ENCODE measurements at places on chromosomes 6 and 20.

DNA sequence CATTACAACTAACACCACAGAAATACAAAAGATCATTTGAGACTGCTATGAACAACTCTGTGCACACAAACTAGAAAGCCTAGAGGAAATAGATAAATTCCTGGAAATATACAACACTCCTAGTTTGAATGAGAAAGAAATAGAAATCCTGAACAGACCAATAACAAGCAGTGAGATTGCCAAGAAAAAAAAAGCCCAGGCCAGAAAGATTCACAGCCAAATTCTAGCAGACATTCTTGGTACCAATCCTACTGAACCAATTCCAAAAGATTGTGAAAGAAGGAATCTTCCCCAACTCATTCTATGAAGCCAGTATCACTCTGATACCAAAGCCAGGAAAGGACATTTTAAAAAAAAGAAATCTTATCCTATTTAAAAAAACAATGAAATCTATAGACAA is 7.0 kb upstream of the CDK19 start:
- no peak for DNase-seq

- peak; percentile 56 for DNase-seq
Measured at GRCh38 chr6:100479179-100480035, 14.7 kb upstream of the SIM1 start.

GRCh38 chr6:167726043-167726621 is 100.6 kb upstream of the AFDN start:
- no peak for DNase-seq

- DNase-seq: no peak
Measured at GRCh38 chr6:10567256-10568026, 46.3 kb downstream of the GCNT2 start.

- peak; percentile 50 for DNase-seq
Measured at GRCh38 chr20:59087829-59088433, 45.3 kb upstream of the PRELID3B start.

- peak; percentile 81 for DNase-seq
Measured at GRCh38 chr20:18388860-18389259, 78.0 kb downstream of the DZANK1 start.

DNA sequence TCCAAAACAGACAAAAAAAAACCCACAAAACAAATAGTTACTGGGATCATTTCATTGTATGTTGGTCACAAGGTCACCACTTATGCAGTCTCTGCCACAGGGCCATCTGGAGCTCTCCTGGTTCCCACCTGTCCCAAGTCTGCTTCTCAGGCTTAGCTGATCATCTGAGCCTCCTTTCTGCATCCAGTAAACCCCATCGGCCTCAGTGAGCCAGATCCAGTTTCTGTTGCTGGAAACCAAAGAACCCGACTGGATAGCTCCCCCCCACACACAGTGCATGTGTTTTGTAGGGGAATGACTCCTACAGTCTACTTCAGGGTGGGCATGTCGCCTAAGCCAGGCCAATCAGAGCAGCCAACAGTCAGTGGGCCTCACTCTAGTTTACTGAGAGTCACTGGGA is 233.3 kb downstream of the PREX1 start:
- no peak for DNase-seq

- DNase-seq: no peak
Measured at GRCh38 chr6:161136655-161137054, 137.2 kb downstream of the AGPAT4 start.

GRCh38 chr6:5172041-5172653 is 87.0 kb downstream of the PPP1R3G start:
- no peak for DNase-seq

DNA sequence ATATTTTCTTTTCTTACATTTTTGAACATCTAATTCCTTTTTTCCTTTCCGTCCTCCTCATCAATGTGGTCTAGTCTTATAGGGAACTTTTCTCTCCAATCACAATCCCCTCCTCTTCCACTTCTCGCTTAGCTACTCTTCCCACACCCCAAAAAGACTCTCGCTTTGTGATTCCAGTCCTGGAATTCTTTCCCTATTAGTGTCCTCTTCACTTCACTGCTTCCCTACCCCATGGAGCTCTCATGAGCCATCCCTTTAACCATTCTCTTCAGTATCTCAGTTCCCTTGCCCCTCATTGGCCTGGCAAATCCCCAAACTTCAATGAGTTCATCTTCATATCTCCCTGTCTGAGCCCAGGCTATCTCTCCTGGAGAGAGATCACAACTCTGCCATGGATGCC is 55.3 kb upstream of the CEP85L start:
- no peak for DNase-seq

GRCh38 chr6:37155394-37156312 is 14.3 kb upstream of the PIM1 start:
- DNase-seq: no peak

DNA sequence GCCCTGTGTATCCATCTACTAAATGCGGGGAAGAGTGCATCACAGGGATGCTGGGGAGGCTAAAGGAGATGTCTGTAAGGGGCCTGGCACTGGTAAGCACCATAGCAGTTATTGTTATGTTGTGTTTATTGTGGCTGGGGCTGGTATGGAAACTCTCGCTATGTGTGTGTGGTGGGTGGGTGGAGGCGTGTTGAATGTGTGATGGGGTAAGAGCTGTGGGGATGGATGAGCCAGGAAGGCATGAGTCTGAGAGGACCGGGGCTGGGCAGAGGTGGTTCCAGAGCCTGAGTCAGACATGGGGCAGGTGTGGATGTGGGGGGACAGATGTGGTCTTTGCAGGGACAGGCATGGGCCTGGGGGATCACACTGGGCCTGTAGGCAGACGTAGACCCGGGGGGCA is 88.1 kb downstream of the GRM4 start:
- DNase-seq: no peak

DNA sequence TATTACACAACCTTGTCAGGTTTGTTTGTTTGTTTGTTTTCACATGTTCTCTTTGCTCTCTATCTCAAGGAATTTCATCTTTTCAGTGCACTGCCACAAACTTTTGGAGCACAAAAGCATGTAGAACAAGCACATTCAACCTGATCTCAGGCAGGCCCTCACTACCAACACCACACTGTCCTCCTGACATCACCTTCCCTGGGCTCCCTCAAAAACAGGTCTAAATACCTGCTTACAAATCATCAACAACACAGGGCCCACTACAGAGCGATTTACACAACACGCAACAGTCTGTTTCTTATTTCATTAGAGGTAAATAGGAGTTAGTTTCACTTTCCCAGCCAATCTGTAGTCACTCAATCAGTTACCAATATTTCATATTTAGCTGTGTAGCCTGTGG is 241.4 kb downstream of the EPHA7 start:
- DNase-seq: no peak

- peak; percentile 61 for DNase-seq
Measured at GRCh38 chr20:14055127-14055742, 59.9 kb downstream of the MACROD2 start.

DNA sequence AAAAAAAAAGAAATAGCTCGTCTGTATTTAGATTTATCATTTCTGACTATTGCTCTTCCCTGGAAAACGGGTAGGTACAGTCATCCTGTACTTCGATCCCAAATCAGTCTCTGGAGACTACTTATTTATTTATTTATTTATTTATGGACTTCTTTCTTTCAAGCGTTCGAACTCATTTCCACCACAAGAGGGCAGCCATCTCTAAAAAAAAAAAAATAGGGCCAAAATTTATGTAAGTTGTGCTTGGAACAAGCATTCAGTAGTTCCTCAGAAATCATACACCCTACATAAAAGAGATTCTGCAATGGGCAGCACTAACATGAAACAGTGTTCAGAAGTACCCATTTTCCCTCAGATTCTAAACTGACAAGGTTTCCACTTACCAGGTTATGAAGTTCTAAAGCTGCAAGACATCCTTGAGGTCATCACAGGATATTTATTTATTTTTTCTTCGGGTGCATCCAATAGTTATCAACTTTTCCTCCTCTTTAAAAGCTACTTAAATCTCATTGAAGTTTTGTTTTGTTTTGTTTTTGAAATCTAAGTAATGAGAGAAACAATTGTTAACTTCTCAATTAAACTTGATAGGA is 1.9 kb upstream of the BMP2 start:
- peak; percentile 60 for DNase-seq

DNA sequence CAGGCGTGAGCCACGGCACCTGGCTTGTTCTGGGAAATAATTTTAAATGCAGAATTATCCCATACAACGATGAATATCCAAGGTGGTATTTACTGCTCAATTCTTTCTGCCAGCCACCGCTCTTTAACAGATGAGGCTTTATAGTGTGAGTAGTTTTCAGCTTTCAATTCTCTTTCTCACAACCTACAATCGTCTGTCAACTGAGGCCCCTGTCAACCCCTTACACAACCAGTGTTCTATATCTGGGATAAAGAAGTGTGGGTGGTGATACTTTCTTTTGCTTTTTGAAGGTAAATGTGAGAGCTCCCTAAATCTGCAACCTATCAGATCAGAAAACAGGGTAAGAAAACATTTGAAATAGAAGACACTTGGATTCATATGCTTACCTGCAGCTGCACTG is 22.5 kb downstream of the STAU1 start:
- no peak for DNase-seq

DNA sequence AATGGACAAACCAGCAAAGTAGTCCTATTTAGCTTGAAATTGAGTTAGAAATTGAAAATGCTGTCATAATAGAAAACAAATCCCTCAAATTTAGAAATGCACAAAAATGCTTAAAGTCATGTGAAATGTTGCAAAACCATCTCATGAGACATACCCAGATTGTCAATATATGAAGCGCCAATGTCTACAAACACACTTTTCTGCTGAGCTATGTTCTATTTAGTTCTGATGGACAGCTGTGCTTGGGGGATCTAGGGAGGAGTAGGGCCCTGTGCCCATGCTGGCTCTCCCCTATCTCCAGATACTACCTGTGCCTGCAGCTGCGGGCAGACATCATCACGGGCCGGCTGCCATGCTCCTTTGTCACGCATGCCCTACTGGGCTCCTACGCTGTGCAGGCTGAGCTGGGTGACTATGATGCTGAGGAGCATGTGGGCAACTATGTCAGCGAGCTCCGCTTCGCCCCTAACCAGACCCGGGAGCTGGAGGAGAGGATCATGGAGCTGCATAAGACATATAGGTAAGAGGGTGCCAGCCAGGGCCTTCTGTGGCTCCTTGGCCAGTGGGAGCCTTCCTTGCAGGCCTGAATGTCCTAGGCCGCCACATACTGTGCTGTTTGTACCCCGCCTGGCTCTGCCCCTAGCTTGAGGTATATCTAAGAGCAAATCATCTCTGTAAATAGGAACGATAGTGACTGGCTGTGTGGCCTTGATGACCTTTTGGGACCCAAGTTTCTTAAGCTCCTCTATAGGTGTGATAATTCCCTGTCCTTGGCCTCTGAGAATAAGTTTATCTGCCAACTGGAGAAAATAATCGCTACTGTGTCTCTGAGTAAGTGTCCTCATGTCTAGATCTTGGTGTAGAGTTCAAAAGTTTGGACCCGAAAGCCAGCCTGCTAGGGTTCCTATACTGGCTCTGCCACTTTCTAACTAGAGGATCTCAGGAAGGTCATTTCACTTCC is 30.6 kb downstream of the EPB41L1 start:
- no peak for DNase-seq

- DNase-seq: no peak
Measured at GRCh38 chr6:135084001-135084915, 29.6 kb upstream of the HBS1L start.

DNA sequence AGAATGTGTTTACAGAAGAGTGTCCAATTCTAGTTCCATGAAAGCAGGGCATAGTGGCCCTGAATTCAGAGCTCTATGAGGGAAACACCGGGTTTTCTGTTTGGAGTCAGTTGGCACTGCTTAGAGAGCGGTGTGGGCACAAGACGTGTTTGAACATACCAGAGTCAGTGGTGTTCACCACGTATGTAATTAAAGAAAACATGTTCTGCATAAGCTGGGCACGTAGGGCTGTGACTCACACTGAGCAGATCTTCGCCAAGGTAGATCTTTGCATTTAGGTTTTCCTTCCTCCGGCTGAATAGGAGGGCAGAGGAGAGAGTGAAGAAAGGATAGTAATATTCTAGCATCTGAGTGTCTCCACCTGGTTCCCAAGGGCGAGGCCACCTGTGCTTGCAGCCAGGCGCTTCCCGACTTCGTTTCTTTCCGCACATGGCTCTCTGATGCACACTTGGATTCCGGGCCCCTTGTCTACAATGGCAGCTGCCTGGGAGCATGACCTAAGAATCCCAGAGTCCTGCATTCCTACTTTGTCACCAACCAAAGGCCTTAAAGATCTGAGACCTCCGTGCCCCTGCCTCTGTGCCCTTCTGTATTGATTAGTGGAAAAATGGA is 136.2 kb downstream of the ERMARD start:
- DNase-seq: no peak

- no peak for DNase-seq
Measured at GRCh38 chr6:136562211-136562610, 12.0 kb upstream of the MAP7 start.

- peak; percentile 22 for DNase-seq
Measured at GRCh38 chr20:43914311-43915210, at the start of gene TOX2. TSS of gene TOX2 (plus strand) at chr20:43914852. CDS start at chr20:43914892, 40 bp downstream.

DNA sequence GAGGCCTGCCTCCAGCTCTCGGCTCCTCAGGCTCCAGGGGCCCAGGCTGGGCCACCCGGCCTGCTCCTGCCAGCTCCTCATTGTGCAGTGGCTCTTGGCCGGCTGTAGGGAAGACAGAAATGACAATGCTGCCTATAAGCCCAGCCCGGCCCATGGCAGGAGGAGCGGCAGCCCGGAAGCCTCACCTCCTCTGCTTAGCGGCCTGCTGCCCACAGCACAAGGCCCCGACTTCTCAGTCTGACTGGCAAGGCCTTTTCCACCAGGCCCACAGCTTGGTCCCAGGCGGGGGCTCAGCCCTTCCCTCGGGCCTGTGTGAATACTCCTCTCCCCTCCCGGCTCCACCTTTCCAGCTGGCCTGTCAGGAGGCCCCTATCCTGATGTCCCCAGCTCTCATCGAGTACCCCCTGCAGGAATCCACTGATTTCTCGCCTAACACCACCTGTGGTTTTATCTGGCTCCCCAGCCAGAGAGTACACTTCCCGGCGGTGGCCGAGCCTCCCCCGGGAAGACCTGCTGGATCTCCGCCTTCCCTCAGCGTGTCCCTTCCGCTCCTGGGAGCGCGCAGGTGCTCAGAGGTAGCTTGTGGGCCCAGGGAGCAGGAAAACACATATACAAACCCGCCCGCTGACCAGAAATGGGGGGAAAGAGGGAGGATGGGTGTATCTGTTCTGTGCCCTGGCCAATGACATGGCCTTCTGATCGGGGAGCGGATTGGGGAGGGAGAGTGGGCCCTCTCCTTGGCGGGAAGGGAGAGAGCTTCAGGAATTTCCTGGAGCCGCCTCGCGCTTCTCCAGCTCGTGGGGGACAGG is 963 bp downstream of the DDRGK1 start:
- DNase-seq: peak; percentile 6

GRCh38 chr6:57261926-57262325 is 39.8 kb upstream of the RAB23 start:
- no peak for DNase-seq

Data from LHCN-M2 (cell line).